HT-29 (cell line): ENCODE measurements at places on chromosomes 7 and 10.

DNA sequence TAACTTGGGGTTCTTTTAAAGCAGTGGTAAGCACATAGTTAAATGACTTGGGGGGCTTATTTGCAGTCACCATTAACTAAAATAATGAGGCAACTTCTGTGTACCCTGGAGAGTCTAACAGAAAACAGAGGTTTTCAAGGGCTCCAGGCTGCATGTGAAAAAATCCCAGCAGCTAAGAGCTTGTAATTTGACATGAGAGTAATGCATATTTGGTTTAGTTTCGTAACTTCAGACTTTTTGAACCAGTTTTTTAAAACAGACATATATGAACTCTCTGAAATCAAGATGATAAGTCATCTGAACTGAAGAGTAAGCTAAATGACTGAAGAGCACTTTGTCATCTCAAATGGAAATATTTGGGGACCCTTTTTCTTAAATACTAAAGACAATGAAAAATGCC lies 40.2 kb upstream of the IFRD1 start:
- no peak for DNase-seq

DNA sequence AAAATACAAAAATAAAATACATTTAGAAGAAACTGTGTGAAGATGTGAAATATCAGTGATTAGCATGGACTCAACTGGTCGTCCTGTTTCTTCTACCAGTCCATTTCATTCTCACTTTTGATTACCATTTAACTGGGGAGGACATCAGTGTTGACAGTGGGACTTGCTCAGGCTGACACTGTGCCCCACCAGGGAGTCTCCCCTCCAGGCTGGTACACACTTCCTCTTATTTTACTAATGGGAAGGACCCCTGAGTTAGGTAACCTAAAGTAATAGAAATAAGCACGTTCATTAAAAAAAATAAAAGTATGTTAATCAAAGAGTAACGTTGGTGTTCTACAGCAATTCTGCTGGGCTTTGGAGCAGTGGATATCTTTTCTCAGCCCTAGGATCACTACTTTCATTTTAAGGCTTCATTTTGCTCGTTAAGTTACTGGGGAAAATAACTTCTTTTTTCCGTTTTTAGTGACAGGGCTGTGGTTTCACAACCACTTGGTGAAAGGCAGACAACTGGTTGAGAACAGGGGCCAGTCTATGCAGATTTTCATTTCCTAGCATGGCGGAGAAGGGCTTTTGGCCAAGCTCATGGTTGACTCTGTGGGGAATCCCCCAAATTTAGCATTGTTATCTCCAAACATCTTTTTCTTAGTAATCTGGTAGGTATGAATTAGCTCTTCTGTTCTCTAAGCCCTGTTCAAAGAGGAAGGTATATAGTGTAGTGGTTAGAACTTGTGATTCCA lies 2.1 kb downstream of the SNX10 start:
- DNase-seq: no peak

DNA sequence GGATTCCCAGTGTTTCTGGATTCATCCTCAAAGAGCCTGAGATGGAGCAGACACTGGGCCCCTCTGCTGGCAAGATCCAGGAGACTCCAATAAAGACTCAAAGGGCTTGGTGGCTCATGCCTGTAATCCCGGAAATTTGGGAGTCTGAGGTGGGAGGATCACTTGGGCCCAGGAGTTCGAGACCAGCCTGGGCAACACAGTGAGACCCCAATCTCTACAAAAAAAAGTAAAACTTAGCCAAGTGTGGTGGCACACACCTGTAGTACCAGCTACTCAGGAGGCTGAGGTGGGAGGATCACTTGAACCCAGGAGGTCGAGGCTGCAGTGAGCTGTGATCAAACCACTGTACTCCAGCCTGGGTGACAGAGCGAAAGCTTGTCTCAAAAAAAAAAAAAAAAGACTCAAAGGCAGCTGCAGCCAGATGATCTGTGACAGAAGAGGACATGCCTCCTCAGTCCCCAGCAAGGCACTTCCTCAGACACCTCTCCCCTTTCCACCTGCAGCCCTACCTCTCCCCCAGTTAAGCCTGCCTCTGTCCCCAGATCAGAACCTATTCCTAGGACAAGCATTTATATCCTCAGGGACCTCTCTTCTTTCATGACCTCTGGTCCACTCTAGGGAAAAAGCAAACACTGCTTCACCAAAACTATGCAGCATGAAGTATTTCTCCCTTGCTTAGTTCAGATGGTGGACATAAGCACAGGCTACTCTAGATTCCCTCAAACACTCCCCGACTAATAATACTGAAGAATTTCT lies 27.9 kb downstream of the PDLIM1 start:
- no peak for DNase-seq

DNA sequence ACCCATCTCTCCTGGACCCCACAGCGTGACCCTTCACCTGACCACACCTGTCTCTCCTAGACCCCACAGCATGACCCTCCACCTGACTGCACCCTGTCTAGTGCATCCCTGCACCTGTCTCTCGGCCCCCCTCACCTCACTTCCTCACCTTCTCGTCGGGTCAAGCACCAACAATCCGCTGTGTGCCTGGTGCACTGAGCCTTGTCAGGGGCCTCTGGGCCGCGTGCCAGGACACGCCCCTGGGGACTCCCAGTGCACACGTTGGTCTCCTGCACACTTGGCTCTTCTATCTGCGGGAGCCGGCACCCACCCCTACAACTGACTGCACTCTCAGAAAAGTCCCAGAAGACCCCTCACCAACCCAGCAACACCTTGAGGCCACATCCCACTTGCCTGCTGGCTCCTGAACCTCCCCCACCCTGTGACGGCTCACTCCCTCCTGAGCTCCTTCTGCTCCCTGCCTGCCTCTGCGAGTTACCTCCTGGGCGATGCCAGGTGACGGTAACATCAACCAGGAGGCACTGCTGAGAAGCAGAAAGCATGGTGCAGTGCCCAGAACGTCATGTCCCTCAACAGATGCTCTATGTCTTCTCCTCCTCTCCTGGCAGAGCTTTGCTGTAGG lies 147.6 kb downstream of the DIP2C start:
- no peak for DNase-seq

DNA sequence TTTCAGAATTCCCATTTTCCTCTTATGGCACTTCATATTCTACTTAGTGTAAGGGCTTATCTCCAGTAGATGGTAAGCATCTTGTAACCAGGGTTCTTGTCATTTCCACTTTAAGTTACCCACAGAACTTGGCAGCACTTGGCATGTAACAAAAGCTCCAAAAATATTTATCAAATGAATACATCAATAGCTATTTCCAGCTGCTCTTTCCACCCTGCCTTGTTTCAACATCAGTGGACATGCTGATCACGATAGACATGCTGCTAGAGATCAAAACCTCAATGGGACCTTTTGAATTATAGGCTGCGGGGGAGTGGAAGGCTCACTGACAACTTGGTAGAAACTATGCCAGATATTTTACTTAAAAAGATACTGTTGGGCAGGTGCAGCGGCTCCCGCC lies 32.9 kb downstream of the HOXA1 start:
- DNase-seq: no peak

GRCh38 chr7:153696242-153696641 lies 356.0 kb upstream of the DPP6 start:
- no peak for DNase-seq

DNA sequence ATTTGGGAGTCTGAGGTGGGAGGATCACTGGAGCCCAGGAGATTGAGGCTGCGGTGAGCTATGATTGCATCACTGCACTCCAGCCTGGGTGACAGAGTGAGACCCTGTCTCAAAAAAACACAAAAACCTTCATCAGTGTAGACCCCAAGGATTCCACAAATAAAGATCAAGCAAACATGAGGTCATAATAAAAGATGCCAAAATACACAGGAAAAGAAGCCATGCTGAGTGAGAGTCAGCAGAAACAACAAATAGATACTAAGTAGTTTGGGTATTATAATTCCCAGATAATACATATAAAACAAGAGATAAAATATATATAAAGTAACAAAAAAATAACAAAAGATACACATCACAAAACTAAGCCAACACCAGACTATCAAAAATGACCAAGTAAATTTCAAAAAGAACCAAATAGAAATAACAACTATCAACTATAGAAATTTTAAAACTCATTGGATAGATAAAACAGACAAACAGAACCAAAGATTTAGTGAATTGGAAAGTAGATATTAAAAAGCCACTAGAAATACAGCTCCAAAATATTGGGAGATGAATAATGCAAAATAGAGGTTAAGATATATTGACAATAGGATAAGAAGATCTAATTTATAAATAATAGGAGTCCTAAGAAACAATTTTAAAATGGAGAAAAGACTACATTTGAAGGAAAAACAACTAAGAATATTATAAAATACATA lies 48.9 kb upstream of the FHIP2A start:
- DNase-seq: no peak

DNA sequence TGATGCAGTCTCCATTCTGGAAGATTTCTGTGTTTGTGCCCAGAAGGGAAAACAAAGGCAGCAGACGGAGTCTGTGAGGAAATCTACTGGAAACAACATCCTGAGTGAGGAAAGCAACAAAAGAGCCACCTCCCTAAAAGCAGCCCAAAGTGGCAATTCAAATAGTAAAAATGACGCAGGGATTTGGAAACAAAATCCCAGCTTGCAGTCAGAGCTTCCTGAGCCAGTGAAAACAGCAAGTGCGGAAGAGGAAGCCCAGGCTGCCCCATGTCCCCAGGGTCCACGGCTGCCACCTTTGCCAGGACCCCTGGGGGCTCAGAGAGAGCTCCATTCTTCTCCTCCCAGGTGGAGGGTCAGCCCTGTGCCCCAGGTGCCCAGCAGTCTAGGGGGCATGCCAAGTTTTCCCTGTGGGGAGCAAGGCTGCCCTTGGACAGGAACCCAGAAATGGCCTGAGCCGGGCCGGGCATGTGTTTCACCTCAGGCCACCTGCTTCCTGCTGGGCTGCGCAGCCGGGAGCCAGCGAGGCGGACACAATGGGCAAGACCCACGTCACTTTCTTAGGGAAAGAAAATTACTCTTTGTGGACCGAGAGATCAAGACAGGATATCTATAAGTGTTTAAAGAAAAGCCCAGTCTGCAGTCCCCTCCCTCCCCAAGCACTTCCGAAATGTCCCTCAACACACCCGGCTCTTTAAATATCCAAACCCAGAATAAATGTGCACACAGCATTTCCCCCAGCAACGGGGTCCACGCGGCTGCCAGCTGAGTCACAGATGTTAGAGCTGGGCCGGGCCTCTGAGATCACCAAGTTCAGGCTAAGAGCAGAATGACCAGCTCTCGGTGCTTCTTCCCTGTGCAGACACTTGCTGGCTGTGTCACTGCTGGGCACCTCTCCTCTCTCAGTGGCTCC lies 231.1 kb downstream of the ARHGAP12 start:
- no peak for DNase-seq

GRCh38 chr10:23694446-23694920 lies 255.6 kb downstream of the OTUD1 start:
- DNase-seq: no peak

GRCh38 chr10:130234171-130234965 lies 98.2 kb downstream of the GLRX3 start:
- DNase-seq: no peak

- DNase-seq: no peak
These were observed 8.2 kb downstream of the COL26A1 start for GRCh38 chr7:101370836-101371235.

- DNase-seq: no peak
These were observed 38.3 kb downstream of the TSPAN15 start for GRCh38 chr10:69489506-69490090.

GRCh38 chr10:73287441-73287840 lies 35.0 kb upstream of the MRPS16 start:
- DNase-seq: no peak

DNA sequence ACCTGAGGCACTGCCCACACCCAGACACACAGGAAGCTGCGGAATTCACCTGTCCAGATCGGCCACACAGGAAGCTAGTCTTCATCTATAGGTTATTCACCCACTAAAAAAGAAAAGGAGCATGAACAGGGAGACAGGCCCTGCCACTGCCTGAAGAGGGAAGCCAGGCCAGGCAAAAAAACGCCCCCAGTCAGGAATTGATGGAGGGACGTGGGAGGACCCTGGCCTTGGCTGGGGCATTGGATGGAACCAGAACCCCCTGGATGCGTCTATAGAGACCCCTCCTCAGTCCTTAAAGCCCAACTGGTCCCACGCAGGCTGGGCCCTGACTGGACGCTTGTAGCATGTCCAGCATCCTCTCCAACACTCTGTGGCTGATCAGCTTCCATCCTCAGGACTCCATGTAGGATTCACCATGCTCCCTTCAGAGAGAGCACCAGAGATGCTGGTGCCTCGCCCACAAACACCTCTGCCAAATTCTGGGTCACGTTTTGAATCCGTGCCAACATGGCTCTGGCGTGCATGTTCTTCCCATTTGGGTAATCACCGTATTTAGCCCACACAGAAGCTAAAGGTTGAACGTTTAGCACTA lies 259.3 kb upstream of the TCERG1L start:
- no peak for DNase-seq

GRCh38 chr7:33388332-33388731 lies 259.0 kb downstream of the BBS9 start:
- no peak for DNase-seq

DNA sequence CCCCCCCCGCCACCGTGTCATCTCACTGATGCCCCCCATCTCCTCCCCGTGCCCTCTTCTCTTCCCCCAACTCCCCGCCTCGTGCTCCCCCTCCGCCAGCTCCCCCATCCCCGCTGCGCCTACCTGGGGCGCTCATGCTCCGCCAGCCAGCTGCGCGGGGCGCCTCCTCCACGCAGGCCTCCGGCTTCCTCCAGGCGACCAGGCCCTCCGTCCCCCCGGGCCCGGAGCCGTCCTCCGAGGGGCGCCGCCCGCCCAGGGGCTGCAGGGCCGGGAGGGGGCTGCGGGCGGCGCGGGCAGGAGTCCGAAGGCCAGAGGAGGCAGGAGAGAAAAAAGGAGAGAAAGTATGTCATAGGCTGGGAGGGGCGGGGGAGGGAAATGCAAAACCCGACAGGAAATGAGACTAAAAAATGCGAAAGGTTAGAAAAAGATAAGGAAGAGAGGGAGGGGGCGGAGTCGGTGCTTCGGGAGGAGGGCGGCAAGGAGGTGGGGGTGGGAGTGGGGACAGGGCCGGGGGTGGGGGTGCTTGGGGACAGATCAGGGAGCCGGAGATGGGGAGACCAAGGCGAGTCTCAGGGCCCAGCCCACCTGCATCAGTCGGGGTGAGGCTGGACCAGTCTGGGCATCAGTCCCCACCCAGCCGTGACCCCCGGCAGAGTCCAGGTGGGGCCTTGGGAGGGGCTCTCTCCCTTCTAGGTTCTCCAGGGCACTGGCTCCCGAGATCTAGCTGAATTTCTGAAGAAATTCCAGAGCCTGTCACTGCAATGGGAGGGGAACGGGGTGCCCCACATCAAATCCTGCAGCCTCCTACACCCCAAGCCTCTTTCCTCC lies at the start of gene CARD11:
TSS of gene CARD11 (minus strand) at position 324 of the 828 bp plus-strand sequence. CDS start 85,361 bp downstream, outside the sequence.
- no peak for DNase-seq

- DNase-seq: peak; percentile 67
These were observed 95.3 kb upstream of the CYP26C1 start for GRCh38 chr10:92965314-92965713.

- DNase-seq: no peak
These were observed 121.1 kb downstream of the ZNF277 start for GRCh38 chr7:112327566-112327965.

- no peak for DNase-seq
These were observed 202.9 kb downstream of the ZNF248 start for GRCh38 chr10:37654466-37654865.

DNA sequence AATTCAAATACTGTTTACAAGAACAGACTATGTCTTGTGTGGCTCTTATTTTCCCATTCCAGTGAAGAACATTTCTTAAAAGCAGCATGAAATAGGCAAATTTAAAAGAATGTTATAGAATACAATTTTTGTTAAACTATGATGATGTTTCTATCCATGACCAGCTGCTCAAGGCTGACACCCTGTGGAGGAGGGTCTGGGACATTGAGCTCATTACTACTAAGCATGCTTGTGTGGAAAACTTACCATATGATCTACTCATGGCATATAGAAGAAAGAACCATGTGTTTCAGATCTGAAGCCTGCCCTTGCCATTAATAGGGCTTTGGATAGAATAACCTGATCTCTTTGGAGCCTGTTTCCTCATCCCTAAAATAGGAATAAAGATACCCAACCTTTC lies 125.0 kb downstream of the FOXP2 start:
- DNase-seq: peak; percentile 65
